CD8-positive, alpha-beta memory T cell (primary cell): ENCODE measurements at places on chromosomes 13 and 19.

DNA sequence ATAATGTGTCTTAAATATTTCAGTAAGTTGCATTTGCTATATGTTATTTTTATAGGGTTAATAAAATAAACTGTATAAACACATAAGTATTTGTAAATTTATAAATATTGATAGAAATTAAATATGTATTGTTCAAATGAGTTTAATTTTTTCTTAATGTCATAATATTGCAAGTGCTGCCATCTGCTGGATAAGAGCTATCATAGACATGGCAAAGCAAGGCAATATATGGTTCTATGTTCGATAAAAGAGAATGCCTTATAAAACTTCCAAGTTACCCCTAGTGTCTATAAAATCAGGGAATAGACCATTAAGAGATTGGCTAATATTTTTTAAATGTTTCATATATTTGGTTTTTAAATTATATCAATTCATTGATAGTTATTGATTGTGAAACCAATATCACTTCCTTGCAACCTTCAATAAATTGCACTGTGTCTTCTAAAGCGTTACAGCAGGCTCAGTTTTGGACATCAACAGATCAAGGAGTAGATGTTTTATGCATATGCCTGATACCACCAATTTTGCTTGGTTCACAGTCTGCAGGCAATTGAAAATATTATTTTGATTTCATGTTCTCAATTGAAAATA, 29.0 kb upstream of the SLITRK6 start:
- DNase-seq = no peak

- DNase-seq = peak; percentile 86
These were observed 5.1 kb downstream of the EGLN2 start for GRCh38 chr19:40803857-40804782.

GRCh38 chr13:107834717-107835116, 380.6 kb downstream of the LIG4 start:
- no peak for DNase-seq

GRCh38 chr19:35002037-35002535, 2.0 kb downstream of the GRAMD1A start:
- no peak for DNase-seq

DNA sequence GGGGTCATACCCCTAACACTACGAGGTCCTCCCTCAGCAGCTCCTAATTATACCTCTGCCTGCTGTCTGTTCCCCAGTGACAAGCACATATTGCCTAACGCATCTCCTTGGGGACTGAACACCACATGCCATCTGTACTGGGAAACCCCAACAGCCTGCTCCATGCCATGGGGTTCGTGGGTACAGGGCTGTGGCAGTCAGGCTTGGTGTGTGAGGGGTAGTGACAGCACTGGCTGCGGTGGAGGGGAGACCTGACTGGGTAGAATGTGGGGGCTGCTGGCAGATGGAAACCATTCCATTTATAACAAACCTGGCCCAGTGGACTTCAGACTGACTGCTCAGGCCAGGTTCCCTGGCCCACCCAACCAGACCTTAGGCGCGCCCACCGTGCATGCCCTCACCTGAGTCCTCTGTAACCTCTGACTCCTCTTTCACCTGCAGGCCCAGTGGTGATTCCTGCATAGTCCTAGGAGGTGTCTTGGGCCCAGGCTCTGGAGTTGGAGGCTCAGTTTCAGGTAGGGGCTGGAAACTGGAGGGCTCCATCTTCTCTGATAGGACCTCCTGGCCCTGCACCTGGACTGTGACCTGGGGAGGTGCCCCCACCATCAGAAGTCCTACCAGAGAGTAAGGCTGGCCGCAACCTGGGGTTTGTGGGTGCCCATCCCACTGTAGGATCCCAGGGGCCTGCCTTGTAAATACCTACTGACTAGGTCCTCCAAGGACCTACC, 3.0 kb downstream of the MZF1 start:
- no peak for DNase-seq

DNA sequence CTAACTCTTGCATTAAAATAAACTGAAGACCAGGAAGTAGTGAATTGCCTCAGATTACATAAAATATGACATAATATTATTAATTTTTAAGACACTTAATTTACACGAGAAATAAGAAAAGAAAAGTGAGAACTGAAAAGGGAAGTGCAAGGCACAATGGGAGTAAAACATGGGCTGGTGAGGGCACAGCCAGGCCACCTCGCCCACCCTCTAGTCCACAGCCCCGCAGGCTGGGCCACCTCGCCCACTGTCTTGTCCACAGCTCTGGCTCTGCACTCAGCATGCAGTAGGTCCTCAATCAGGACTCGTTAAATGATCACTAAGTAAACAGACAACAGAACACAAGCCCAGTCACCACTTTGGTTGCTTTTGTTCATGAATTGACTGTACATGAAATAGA, 67.8 kb upstream of the ARHGEF7 start:
- DNase-seq = no peak

DNA sequence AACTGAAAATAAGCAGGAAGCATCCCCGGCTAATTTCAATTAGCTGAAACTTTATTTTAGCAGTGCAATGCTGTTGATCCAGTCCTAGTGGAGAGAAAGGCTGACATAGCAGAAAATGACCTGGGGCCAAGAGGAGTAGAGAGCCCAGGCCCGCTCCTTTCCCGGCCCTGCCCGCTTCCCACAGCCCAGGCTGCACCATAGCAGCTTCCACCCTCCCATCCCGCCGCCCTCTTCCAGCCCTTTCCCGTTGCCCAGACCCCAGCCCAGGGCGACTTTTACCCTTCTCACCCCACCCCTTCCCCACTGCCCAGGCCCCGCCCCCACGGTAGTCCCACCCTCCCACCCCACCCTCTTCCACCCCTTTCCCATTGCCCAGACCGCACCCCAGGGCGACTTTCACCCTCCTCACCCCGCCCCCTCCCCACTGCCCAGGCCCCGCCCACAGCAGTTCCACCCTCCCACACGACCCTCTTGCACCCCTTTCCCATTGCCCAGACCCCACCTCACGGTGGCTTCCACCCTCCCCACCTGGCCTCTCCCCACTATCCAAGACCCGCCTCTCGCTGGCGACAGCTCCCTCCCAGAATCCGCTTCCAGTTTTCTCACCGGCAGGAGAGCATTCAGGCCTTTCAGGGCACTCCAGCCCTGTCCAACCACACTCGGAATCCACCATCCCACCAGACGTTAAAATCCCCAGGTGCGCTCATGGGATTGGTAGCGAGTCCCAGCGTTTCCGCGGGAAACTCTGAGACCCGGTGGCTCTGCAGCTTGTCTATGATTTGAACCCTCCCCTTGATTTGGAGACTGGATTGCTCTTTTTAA, 8.3 kb downstream of the ZNF160 start:
- no peak for DNase-seq

DNA sequence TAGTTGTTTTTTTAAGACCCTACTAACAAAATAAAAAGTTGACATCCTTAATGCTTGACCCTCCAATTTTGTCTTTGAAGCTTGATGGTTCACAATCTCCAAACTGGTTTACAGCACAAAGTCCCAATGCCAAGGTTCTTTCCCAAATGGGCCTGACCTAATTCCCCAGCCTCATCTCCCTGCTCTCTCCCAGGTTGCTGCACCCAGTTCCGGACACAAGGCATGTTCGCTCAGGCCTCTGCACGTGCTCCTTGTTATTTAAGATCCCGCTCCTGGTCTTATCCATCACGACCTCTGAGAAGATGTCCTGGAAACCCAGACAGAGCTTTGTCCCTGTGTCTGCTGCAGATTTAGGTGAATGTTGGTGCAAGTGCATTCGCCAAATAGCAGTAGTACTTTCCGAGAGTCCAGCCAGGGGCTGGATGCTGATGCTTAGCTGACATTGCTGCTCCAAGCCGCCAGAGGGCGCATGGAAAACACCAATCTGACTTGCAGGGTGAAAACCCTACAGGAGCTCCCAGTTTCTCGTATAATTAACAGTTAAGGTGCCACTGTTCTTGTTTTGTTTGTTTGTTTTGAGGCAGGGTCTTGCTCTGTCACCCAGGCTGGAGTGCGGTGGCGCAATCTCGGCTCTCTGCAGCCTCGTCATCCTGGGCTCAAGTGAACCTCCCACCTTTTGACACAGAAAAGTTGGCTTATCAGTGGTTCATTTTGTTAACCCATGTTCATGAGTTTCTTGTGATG, 18.5 kb downstream of the LYPD3 start:
- peak; percentile 69 for DNase-seq

GRCh38 chr13:57409121-57409520, 222.4 kb upstream of the PCDH17 start:
- no peak for DNase-seq

GRCh38 chr19:23774106-23774505, 15.4 kb upstream of the ZNF681 start:
- no peak for DNase-seq

DNA sequence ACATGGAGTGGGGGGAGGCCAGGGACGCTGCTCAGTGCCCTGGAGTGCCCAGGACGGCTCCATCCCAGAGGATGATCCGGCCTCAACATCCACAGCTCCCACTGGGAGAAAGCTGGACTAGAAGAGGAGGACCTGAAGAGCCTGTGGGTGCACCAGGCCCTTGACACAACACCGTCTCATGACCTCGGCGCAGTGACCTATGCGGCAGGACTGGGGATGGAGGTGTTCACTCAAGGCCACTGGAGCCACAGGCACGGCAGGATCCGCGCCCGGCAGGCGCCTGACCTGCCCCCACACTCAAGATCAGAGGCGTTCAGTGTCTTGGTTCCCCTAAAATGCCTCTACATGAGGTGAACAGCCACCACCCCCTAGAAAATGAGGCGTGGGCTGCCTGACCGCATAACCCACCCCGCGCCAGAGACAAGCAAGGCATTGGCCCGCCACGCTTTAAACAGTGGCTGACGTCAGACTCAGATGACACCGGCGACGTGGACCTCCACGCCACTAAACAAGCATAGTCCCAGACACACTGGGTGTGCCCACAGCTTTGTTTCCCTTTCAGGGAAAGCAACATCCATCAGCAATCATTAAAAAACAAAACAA, 8.0 kb downstream of the SGTA start:
- DNase-seq = no peak

- DNase-seq = no peak
These were observed 19.4 kb upstream of the UQCRFS1 start for GRCh38 chr19:29232315-29232852.

DNA sequence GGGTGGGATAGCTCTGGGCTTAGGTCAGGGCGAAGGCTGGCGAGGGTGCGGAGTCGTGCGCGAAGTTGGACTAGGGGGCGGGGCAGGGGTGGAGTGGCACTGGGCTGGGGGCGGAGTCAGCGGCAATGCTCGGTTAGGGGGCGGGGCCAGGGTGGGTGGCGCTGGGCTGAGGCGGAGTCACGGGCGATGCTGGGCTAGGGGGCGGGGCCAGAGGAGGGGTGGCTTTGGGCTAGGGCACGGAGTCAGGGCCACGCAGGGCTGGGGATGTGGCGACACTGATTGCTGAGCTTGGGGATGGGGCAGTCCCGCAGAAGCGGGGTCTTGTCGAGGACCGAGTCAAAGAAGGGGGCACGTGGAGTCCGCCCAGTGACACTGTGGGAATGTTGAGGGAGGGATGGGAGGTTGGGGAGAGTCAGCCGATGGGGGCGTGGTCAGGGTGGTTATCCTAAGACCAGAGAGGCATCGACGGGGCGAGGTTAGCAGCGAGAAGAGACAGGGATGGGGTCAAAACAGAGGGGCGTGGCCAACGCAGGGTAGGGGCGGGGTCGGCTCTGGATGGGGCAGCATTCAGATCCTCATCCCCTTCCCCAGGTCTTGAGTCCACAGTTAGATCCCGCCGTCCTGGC, 8.7 kb downstream of the HOMER3 start:
- DNase-seq = peak; percentile 79

DNA sequence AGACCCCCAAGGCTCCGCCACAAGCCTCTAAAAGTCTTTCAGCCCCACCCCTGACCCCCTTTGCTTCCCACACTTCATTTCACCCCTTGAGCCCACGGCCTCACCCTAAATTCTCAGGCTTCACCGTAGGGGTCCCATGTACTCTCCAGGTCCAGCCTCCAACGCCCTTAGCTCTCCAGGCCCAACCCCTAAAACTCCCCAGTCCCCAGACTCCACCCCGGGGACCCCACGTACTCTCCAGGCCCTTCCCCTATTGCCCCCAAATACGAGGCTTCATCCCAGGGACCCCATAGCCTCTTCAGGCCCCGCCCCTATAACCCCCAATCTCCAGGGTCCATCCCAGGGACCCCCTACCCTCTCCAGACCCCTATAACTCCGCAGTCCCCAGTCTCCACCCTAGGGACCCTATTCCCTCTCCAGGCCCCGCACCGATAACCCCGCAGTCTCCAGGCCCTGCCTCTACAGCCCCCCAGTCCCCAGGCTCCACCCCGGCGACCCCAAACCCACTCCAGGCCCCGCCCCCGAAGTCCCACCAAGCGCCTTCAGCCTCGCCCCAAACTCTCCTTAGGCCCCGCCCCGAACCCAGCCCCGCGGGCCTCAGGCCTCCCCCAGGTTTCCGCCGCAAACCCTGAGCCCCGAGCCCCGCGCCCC, 619 bp downstream of the MED16 start:
- no peak for DNase-seq

- no peak for DNase-seq
These were observed 1.1 kb upstream of the PDE4A start for GRCh38 chr19:10419200-10419645.

GRCh38 chr13:98875146-98875729, 102.6 kb downstream of the DOCK9 start:
- DNase-seq = no peak

- DNase-seq = no peak
These were observed 205.6 kb upstream of the TMTC4 start for GRCh38 chr13:100880166-100880565.

DNA sequence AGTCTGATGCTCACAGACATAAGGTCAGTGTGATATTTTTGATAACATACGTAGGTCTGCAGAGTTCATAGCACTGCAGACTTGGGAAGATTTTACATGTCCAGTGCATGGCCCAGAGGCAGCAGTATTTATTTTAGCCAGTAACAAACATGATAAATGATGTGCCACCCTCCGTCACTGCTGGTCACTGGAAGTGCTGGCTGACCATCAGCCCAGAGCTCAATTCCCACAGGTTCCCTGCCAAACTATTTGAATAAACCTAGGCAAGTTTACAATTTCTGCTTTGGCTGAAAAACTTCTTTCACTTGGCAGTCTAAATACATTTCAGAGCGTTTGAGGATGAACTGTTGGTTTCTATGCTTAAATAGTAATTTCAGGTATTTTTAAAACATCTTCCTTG, 135.5 kb upstream of the EDNRB start:
- no peak for DNase-seq

- no peak for DNase-seq
These were observed 57.0 kb downstream of the RASL11A start for GRCh38 chr13:27327633-27328032.
